Caco-2 (cell line): ENCODE measurements at places on chromosomes 13 and 19. TPM values are rescaled to one million over a fixed set of nuclear protein-coding genes. Genes with fewer than 3 reads are reported as not detected.

IZUMO2 gene
- total RNA-seq: not detected in 2 replicates

DNA sequence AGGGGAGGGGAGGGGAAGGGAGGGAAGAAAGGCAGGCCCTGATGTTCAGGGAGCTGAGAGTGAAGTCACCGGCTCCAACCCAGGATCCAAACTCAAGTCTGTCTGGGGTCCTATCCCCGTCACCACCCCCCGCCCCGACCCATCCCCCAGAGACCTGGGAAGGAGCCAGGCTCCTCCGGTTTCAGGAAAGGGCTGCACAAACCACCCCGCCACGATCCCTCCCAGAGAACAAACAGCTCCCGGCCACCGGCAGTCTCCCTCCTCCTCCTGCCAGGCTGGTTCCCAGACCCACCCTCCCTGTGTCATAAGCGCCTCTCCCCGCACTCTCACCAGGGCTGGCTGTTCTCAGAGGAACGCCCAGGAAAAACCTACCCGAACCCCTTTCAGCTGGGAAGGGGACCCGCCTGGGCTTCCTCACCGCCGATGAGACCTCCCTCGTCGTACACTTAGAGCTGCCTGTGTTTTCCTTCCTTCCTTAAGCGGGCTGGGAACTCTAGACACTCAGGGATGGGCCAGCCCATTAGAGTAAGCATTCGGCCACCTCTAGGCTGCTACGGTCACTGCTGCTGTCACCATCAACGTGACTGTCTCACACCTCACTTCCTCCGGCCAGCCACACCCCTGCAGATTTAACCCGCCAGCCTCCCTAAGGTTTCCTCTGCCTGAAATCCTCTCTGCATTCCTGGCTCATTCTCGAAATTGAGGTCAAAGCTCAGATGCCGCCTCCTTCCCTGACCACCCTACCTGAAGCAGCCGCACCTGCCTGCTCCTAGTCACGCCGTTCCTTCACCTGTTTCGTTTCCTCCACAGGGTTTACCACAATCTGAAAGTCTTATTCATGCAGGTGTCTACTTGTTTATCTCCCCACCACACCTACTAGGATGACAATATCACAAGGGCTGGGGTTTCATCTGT lies 6.3 kb upstream of the RDH13 start:
- H3K36me3 ChIP-seq: no peaks in the 10 kb centered on the region
- H3K4me1 ChIP-seq: peaks cover 19% of the 10 kb centered on the region
- H3K27me3 ChIP-seq: no peaks in the 10 kb centered on the region
- peak overlapping the region; percentile 38 for H3K4me3 ChIP-seq

CLEC11A gene
- 0.51 and 1.1 TPM in 2 replicates for total RNA-seq

GRCh38 chr13:71634182-71634581 lies 232.8 kb downstream of the DACH1 start:
- no peaks in the 10 kb centered on the region; the same call in 1 of the 2 replicates for H3K4me1 ChIP-seq
- no peaks in the 10 kb centered on the region for H3K36me3 ChIP-seq
- no peak for DNase-seq
- no peak overlapping the region for H3K27ac ChIP-seq
- H3K4me3 ChIP-seq: no peak overlapping the region

DNA sequence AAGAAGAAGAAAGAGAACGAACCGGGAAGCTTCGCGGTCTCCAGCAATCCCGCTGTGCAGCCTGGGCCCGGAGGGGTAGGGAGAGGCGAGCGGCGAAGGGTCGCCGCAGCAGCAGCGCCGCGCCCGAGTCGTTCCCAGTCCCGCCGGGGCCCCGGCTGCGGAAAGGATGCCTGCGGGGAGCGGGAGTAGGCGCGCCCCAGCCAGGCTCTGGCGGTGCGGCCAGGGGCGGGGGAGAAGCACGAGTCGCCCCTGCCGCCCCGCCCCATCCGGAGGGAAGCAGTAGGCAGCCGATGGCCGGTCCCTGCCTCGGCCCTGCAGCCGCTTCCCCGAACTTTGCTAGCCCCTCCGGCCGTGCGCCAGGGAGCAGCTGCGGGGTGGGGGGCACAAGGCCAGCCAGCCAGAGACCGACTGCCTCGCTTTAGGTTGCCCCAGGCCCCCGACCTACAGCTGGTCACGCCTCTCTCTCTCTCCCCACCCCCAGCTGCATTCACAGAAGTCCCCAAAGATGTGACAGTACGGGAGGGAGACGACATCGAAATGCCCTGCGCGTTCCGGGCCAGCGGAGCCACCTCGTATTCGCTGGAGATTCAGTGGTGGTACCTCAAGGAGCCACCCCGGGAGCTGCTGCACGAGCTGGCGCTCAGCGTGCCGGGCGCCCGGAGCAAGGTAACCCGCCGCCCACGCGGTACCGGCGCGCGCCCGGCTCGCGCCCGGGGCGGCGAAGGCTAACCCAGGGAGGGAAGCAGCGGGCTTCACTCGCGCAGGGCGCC lies 1.1 kb downstream of the VSTM2B start:
- H3K27me3 ChIP-seq: no peaks in the 10 kb centered on the region
- H3K27ac ChIP-seq: no peak overlapping the region
- DNase-seq: no peak
- no peaks in the 10 kb centered on the region for H3K36me3 ChIP-seq

SBSN gene
- not detected in 2 replicates for total RNA-seq

GRCh38 chr19:19656451-19657396 lies 6.8 kb downstream of the ATP13A1 start:
- H3K4me3 ChIP-seq: no peak overlapping the region
- no peak for DNase-seq
- H3K36me3 ChIP-seq: peaks cover 2% of the 10 kb centered on the region

DNA sequence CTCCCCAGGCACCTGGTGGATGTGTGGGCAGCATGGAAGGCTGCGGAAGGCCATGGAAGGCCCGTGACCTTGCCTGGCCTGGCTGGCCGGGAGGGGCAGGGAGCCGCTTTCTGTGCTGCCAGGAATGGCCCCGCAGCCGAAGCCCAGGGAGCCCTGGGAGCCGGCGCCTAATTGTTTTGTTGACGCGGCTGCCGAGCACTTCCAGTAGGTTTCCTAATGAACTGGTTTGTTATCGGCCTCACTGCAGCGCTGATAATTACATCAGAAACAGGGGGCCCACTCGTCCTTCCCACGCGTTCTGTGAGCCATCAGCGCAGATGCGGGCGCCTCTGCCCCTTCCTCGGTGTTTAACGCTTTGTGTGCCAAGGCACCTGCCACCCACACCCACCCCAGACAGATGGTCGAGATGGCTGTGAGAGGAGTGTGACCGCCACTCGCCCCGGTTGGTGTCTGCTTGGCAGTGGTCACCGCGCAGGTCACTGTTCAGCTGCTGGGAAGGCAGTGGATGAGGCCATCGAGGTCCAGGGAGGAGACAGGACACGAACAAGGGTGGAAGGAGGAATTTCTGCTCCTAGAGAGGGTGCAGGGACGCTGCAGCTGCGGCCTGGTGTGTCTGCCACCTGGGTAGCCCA lies 124.5 kb downstream of the KDM4B start:
- H3K4me3 ChIP-seq: no peak overlapping the region
- no peaks in the 10 kb centered on the region for H3K27me3 ChIP-seq
- H3K4me1 ChIP-seq: no peaks in the 10 kb centered on the region
